ENCODE measurements at places on chromosomes 13 and 19. TPM values are rescaled to one million over a fixed set of nuclear protein-coding genes. Genes with fewer than 3 reads are reported as not detected.

The SPC24 gene
- total RNA-seq: 32.6 TPM

- DNase-seq: no peak
Measured at GRCh38 chr19:5339198-5339949, 1.2 kb downstream of the PTPRS start.

The KIRREL2 gene
- 0.19 TPM for total RNA-seq

DNA sequence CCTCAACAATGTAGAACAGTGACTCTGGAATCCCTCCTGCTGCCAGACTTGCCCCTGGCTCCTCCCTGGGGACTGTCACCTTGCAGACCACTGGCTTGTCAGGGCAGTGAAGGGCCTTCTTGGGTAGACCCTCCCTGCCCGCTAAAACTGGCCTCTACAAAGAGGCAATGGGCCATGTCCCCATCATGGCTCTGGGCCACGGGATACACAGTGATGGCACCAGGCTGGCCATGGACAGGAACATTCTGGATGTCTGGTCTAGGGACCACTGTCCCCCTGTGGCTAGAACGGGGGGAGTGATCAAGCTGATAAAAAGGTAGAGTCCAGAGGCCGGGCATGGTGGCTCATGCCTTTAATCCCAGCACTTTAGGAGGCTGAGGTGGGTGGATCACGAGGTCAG, 60.9 kb downstream of the ACSBG2 start:
- no peak for DNase-seq

The CYP2A7 gene
- not detected for total RNA-seq

DNA sequence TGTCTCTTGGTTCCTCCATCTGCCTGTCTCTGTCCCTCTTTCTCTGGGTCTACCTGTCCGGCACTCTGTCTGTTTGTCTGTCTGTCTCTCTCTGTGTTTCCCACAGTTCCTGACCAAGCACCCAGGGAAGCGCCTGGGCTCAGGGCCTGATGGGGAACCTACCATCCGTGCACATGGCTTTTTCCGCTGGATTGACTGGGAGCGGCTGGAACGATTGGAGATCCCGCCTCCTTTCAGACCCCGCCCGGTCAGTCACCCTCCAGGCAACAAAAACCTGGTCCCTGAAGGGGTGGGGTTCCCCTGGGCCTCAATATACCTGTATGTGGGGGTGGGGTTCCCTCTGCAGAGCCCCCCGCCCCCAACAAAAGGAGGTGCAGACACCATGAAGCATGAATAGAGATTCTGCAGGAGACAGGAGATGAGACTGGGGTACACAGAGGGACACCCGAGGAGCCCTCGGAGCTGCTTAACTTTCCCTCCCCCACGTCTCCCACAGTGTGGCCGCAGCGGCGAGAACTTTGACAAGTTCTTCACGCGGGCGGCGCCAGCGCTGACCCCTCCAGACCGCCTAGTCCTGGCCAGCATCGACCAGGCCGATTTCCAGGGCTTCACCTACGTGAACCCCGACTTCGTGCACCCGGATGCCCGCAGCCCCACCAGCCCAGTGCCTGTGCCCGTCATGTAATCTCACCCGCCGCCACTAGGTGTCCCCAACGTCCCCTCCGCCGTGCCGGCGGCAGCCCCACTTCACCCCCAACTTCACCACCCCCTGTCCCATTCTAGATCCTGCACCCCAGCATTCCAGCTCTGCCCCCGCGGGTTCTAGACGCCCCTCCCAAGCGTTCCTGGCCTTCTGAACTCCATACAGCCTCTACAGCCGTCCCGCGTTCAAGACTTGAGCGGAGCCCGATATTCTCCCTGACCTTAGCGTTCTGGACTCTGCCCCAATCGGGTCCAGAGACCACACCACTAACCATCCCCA, 2.6 kb upstream of the CACNG7 start:
- no peak for DNase-seq

DNA sequence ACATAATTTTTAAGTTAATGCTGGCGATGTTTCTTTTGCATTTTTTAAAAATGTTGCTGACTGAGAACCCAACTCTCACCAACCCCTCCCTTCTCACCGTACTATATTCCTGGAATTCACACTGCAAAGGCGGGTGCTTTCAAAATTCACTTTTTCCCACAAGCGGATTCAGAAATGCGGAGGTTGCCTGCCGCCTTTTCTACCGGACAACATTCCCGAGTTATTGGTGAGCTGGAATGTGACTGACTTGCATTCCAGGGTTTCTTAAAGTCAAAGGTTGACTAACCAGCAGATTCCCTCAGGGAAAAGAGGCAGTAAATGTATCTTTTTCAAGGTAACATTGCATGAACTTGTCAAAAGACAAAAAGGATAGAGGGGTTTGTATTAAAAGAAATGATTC, 113.3 kb downstream of the RAB20 start:
- DNase-seq: no peak

DNA sequence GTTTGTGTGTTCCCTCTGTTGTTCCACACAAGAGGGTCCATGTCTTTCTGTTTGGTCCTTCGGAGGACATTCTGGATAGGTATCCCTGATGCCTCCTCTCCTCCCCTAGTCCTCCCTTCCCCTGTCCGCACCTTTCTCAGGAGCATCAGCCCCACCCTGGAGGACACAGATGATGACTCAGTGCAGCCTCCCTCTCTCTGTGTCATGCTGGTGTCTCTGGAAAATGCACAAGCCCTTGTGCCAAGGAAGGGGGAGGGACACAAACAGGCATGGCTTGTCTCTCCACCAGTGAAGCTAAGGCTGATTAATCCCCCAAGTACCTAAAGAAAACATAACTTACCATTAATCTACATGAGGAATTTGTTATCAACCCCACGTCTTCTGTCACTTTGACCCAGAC, 16.2 kb upstream of the TNFRSF19 start:
- DNase-seq: no peak

The KRTDAP gene
- not detected for total RNA-seq

GRCh38 chr13:97194479-97194878, 27.7 kb upstream of the MBNL2 start:
- peak; percentile 43 for DNase-seq

- DNase-seq: no peak
Measured at GRCh38 chr19:49853852-49854377, 3.0 kb downstream of the PTOV1 start.

The ZNF610 gene
- total RNA-seq: 1.1 TPM

DNA sequence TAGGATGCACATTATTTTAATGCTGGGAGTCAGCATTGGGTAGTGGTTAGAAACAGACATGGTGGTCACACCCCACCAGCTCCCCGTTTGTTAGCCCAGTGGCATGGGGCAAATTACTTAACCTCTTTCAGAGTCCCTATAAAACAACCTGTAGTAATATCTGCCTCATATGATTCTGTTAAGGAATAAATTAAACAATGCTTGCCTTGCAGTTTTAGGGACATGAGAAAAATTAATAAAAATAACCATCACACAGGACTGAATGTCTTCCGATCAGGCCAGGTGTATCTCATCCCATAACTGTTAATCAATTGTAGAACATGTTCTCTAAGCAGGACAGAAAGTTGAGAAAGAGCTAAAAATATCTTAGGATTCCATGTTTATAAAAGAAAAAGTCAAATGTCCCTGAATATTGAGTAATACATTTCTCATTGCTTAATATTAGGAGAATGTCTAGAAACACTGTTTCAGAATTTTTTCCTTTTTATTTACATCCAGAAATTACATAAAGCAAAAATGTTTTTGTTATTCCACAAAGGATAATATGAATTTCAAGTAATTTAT, 196.5 kb downstream of the GPC6 start:
- no peak for DNase-seq

- no peak for DNase-seq
Measured at GRCh38 chr19:45098521-45099466, 5.8 kb downstream of the PPP1R37 start.

DNA sequence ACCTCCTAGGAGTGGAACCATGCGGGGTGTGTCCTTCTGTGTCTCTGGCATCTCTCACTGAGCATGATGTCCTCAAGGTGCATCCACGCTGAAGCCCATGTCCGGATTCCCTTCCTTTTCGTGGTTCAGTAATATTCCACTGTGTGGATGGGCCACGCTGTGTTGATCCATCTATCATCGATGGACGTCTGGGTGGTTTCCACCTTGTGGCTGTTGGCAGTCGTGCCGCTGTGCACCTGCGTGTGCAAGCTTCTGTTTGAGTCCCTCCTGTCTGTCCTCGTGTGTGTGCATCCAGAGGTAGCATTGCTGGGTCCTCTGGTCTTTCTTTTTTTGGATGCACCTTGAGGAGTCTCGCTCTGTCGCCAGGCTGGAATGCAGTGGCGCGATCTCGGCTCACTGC, 11.2 kb upstream of the GNA15 start:
- no peak for DNase-seq

- no peak for DNase-seq
Measured at GRCh38 chr19:43760941-43761340, 6.2 kb upstream of the SMG9 start.

DNA sequence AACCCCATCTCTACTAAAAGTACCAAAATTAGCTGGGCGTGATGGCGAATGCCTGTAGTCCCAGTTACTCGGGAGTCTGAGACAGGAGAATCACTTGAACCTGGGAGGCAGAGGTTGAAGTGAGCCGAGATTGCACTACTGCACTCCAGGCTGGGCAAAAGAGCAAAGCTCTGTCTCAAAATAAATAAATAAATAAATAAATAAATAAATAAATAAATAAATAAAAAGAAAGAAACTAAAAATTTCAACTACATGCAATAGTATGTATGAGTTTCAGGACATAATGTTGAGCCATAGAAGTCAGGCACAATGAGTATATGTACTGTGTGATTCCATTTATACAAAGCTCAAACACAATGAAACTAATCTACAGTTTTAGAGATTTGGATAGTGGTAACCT, 12.9 kb upstream of the ZNF780A start:
- no peak for DNase-seq

DNA sequence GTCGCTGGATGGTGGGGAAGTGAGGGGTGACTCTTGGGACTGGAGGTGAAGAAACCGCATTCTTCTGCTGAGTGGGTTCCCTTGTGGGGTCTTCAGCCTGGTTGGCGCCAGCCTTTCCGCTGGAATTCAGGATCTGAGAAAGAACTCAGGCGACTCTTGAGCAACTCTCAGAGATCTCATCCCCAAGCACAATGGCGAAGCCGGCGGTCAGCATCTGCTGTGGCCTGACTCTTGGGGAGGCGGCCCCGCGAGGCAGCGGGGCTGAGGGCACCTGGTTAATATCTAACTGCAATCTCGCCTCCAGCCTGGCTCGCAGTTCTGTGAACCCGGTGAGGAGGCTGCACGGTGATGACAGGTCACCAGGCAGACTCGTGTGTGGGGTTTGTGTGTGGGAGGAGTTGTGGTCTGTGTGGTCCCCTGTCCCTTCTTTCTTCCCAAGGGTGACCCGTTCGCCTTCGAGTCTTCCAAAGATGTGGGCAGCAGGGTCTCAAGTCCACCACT, 883 bp downstream of the ZNF441 start:
- peak; percentile 5 for DNase-seq

GRCh38 chr19:6660930-6661329, 9.0 kb downstream of the TNFSF14 start:
- DNase-seq: no peak

The ATP7B gene
- 2.4 TPM for total RNA-seq
